HAP-1 (cell line): ENCODE measurements at places on chromosomes 7 and 10.

- no peak for DNase-seq
Measured at GRCh38 chr7:147858421-147858820, 732.1 kb upstream of the C7orf33 start.

- no peak for DNase-seq
Measured at GRCh38 chr10:35872671-35873070, 230.6 kb upstream of the FZD8 start.

DNA sequence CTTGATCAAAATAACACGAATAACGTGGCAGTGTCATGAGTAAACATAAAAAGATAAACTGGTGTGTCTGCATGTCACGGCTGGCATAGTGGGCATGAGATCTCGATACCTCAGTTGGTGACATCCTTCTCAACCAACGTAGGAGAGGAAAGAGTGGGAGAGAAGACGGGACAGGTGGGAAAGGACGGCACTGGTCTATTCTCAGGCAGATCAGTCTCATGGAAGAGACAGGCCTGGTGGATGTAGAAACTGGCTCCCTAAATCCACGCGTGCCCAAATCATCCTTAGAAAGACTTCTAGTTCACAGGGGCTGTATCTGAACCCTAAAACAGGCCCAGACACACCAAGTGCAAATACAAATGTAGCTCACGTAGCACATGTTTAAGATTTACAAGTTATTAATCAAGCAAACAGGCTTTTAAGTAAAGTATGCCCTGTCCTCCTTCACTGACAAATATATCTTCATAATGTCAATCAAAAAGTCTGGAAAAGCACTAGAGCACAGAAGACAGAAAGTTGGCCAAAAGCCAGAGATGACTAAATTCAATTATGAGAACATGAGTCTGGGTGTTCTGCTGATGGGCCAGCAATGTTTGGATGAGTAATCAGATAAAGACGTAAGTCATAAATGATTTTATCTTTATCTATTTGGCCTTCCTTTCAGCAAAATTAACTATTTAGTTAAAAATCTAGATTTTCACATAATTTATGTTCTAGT lies 56.3 kb downstream of the SFMBT2 start:
- DNase-seq: no peak

GRCh38 chr7:22651534-22652243 lies 75.3 kb upstream of the IL6 start:
- DNase-seq: no peak

- DNase-seq: no peak
Measured at GRCh38 chr7:12111422-12112405, 99.4 kb upstream of the TMEM106B start.

GRCh38 chr10:107232013-107232412 lies 67.5 kb upstream of the SORCS1 start:
- DNase-seq: no peak

GRCh38 chr7:2494191-2495130 lies 18.3 kb upstream of the GRIFIN start:
- DNase-seq: no peak

- DNase-seq: no peak
Measured at GRCh38 chr10:121572859-121573537, 25.2 kb downstream of the FGFR2 start.

DNA sequence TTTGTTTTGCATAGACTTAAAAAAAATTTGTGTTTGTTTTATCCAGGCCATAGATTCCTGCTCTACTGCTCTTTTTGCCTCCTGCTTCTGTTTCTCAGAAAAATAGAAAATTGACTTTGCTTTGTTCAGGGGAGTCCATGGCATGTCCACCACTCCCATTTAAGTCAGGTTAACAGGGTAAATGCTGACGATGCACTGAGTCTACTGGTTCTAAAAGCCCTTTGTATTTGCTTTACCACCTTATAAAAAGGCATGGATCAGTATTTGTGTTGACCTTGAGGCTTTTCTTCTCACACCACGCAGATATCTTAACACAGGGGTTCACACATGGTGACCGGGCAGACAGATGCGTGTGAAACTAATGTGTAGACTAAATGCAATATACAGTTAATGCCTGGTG lies 139.5 kb upstream of the RHEB start:
- DNase-seq: no peak

- DNase-seq: peak; percentile 77
Measured at GRCh38 chr10:55410415-55410885, 609.4 kb upstream of the PCDH15 start.

DNA sequence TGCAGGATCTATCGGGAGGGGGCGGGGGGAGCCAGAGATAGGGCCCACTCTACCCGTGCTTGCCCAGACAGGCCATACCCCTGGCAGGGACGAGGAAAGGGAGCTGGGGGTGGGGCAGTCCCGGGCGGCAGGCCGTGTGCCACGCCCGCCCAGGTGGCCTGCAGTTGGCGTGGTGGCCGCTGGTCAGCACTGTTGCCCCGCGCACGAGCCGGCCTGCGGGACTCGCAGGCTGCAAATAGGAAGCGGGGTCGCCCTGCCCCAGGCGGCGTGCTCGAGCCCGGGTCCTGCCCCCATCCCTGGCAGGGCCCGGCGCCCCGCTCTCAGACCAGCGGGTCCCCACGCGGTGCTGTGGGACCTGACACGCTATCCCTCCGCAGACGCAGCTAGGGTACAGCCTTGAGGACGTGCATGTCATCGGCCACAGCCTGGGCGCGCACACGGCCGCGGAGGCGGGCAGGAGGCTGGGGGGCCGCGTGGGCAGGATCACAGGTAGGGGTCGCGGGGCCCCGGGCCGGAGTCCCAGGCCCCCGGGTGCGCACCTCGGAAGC lies 6.7 kb downstream of the PNLIPRP2 start:
- DNase-seq: no peak

GRCh38 chr7:78852951-78853350 lies 600.5 kb downstream of the MAGI2 start:
- DNase-seq: no peak

DNA sequence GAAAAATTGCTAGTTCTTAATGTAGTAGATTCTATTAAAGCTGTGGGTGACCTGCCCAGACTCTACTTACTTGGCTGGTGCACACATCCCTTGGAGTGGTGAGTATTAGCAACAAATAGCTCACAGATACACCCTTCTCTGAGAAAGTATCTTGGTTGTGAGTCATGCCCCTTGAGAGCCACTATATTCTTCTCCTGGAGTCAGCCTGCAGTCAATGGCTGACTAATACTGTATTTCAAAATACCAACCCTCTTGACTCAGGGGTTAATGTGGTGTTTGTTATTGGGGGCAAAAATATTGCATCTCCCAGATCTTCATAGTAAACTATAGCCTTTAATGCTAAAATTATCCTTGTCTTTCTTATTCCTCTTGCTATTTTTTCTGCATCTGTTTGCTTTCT lies 354.9 kb downstream of the BMPER start:
- DNase-seq: no peak

GRCh38 chr7:157780721-157781120 lies 443.9 kb downstream of the DNAJB6 start:
- no peak for DNase-seq

GRCh38 chr7:129252128-129252527 lies 27.3 kb downstream of the AHCYL2 start:
- DNase-seq: no peak

- no peak for DNase-seq
Measured at GRCh38 chr7:23955600-23956149, 245.7 kb downstream of the STK31 start.

GRCh38 chr7:157521752-157522151 lies 184.9 kb downstream of the DNAJB6 start:
- DNase-seq: no peak

- DNase-seq: no peak
Measured at GRCh38 chr10:107425931-107426553, 261.5 kb upstream of the SORCS1 start.

GRCh38 chr10:1241322-1241890 lies 185.2 kb downstream of the WDR37 start:
- DNase-seq: no peak

- DNase-seq: no peak
Measured at GRCh38 chr7:94414980-94415379, 20.3 kb downstream of the COL1A2 start.

DNA sequence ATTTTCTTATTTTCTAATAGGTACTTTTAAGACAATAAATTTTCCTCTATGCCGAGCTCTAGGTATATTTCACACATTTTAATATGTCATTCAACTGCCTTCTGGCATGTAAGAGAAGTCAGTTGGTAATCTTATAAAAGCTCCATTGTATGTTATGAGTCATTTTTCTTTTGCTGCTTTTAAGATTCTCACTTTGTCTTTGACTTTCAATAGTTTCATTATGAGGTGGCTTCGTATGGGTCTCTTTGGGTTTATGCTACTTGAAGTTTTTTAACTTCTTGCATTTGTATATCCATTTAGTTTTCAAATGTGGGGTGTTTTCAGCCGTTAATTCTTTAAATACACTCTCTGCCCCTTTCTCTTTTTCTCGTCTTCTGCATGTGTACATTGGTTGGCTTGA lies 80.5 kb downstream of the ABCA13 start:
- DNase-seq: no peak
